ENCODE measurements at places on chromosomes 4 and X. TPM values are rescaled to one million over a fixed set of nuclear protein-coding genes. Genes with fewer than 3 reads are reported as not detected.

DNA sequence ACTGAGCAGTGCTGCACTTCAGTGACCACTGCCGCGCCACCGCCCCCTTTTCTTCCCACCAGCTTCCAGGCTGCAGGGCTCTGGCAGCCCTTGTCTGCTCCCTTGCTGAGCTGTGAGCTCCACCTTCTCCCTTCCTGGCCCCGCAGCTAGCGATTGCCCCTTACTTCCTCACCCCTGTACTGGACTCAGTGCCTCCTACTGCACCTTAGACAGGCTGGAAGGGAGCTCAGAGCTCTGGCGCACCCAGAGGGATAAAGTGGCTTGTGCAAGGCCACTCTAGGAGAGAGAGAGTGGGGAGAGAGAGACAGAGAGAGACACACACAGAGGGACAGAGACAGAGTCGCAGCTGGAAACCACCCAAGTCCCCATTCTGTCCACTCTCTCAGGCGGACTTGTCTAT, 6.0 kb downstream of the RASL11B start:
- peak; percentile 68 for DNase-seq

GRCh38 chr4:121397941-121398601, 17.3 kb upstream of the QRFPR start:
- no peak for DNase-seq

DNA sequence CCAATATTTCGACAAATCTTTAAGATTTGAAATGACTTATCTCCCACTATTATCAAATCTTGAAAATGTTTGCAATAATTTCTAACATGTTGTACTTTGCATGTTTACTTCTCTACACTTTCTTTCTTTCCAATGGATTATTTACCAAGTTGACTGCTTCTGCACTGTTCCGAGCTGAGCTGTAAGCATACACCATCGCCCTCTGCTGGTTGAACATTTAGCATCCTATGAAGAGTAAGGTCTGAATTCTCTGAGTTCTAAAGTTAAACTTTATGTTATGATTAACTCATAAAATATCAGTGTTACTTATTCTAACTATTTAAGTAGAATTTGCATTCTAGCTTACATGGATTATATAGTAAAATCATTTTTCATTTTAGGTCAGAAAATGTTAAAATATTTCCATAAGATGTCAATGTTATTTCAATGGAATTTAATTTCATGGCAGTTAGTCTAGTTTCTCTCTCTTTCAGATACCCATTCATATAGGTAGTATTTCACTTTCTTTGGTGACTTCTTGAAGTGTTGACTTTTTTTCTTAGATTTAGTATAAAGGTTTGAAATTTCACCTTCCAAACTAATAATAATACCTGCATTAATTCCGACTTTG, 137.4 kb downstream of the DKK2 start:
- no peak for DNase-seq

GRCh38 chr4:57554556-57555092, 444.4 kb upstream of the IGFBP7 start:
- DNase-seq: no peak

DNA sequence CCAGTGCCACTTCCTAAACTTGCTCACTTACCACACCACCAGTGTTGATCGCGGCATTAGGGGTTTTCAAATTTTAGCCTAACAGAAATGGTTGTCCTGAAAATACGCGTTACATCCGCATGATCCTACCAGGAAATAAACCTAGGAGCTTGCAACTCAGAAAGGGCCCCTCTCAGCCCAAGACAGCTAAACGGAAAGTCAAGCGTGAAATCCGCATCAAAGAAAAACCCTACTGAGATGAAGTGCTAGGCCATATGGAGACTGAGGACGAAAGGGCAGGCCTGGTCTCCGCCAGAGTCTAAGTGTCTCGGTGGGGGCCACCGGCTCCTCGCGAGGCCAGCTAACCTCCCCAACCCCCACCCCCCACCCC, 626 bp downstream of the YTHDC1 start:
- DNase-seq: no peak

Gene NEIL3
- total RNA-seq: not detected

Measured in Right ventricle myocardium superior (tissue), 1 donor.